ENCODE measurements at places on chromosomes 6 and 20.
A peak's percentile ranks its signal among the peaks of the same experiment; 100 is the strongest.

GRCh38 chr6:26597821-26598220 lies 1.1 kb downstream of the ABT1 start:
- no peak for DNase-seq

DNA sequence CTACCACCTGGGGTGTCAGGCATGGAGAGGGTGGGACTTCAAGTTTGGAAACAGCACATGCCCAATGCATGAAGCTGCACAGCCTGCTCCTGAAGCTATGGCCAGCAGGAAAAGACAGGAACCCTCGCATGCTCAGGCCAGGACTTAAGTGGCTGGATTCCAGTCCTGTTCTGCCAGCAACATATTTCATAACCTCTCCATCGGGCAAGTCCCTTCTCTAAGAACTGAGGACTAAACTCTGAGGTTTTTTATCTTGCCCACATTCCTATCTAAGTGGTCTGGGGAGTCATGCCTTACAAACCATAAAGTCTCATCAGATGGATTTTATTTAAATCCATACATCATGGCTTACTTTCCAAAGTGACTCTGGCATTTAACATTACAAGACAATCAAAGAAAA lies 27.5 kb upstream of the AGPAT4 start:
- no peak for DNase-seq

DNA sequence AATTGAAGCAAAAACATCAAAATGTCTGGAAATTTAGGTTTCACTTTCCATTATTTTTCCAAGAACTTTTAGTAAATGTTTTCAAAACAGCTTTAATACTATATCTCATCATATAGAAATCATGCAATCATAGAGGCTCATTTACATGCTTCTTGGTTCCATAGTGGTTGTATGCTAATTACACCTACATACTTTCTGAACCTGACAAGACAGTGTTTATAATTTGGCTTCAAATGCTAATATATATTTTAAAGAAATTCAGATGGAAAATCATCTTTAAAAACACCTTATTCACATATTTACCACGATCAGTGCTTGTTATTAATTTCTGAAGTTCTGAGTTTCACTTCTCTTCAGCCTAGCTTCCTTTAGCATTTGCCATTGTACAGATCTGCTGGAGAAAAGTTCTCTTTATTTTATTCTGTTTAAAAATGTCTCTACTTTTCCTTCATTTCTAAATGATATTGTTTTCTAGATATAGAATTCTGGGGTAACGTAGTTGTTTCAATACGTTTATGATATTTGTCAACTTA lies 89.9 kb downstream of the PLCB1 start:
- DNase-seq: no peak

DNA sequence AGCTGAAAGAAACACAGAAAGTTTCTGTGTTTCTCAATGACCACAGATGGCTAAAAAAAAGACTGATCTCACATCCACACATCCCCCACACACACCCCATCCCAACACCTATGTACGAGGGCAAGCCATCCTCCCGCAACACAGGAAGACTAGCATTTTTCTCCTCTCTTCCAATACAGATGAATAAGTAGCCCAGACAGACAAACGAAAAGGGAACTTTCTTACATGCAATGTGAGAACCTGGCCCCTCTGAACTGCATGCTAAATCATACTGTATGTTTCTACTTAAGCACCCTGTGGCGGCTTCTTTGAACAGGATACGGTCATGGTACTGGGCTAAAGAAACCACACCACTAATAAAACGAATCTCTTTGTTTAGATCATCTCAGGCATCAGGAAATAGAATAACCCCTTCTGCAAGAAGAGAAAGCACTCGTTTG lies 116.2 kb downstream of the GMDS start:
- DNase-seq: no peak

DNA sequence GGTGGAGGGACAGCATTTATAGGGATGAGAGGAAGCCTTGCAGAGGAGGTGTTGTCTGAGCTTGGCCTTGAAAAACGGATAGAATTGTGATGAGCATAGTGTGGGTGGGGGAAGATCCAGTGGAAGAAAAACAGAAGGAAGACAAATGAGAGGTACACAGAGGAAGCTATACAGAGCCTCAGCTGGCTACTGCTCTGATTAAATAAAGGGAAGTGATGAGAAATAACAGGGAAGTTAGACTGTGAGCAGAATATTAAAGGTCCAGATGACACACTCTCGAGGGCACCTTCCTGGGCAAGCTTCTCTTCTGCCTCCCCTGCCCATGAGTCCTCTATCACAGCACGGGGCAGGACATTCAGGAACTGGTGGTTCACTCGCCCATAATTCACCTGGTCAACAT lies 182.3 kb downstream of the KIF16B start:
- DNase-seq: no peak

- no peak for DNase-seq
These were observed 131.8 kb downstream of the FOXA2 start for GRCh38 chr20:22452442-22453011.

GRCh38 chr20:62359043-62359490 lies 8.0 kb downstream of the LAMA5 start:
- no peak for DNase-seq

DNA sequence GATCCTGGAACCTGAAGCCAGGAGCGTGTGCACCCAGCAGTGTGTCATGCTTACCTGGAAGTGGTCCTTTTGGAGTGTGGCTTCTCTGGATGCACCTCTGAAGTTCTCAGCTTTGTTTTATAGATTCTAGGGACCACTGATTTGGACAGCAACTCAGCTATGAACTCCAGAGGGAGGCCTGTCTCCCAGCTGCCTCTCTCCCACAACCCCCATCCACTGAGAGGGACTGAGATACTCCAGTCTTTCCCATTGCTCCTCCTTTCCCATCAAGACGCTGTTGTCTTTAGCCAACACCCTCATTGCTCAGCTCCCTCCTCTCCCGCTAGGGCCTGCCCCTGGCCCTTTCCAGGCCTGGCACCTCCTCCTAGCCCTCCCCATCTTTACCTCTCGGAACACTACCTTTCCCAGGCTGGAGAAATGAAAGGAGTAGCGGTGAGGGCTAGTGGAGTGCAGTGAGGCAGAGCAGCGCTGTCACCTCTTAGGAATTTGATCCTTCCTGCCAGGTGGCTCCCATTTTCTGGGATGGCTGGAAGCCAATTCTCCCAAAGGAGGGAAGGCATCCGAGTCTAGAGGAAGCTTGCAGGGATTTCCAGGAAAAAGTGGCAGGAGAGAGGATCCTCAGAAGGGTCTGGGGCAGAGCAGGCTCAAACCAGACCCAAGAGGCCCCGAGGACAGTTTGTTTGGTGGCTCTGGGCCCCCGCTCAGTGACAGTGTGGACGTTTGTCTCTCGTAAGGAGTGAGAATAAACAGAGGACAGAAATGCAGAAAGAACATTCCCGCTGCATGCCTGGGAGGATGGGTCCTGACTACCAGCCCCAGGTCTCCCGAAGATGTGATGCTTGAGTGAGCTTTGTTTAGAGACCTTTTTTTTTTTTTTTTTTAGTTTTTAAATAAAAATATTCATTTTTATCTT lies at the start of gene LRRN4:
Gene LRRN4 (minus strand): TSS at position 285 of the 913 bp plus-strand sequence. CDS start 1,261 bp downstream, outside the sequence.
- DNase-seq: no peak

- no peak for DNase-seq
These were observed 45.6 kb downstream of the ARID1B start for GRCh38 chr6:156822747-156823206.

GRCh38 chr6:168628176-168628553 lies 187.2 kb downstream of the SMOC2 start:
- DNase-seq: no peak

GRCh38 chr6:21109391-21110178 lies 484.0 kb upstream of the SOX4 start:
- no peak for DNase-seq

GRCh38 chr6:69791065-69791471 lies 5.7 kb downstream of the LMBRD1 start:
- no peak for DNase-seq

GRCh38 chr6:31575335-31575901 lies at the start of gene TNF:
Gene TNF (plus strand): TSS chr6:31575565. CDS start chr6:31575742, 177 bp downstream.
- peak; percentile 82 for DNase-seq

DNA sequence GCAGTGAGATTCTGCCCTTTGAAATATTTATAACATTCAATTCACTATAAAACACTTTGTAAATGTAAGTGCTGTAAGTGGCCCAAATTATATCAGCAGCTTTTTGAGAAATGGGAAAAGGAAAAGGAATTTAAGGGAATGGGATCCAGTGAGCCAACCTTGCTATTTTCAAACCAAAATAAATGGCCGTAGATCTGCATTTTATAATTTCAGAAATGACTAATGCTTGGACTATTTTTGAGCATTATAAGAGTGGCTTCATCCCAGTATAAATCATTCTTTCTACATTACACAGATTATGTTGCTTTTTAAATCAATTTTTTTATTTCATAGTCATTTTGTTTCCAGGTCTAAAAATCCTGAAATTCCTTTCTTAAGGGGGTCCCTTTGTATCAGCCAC lies 49.2 kb downstream of the ANKRD6 start:
- DNase-seq: no peak

DNA sequence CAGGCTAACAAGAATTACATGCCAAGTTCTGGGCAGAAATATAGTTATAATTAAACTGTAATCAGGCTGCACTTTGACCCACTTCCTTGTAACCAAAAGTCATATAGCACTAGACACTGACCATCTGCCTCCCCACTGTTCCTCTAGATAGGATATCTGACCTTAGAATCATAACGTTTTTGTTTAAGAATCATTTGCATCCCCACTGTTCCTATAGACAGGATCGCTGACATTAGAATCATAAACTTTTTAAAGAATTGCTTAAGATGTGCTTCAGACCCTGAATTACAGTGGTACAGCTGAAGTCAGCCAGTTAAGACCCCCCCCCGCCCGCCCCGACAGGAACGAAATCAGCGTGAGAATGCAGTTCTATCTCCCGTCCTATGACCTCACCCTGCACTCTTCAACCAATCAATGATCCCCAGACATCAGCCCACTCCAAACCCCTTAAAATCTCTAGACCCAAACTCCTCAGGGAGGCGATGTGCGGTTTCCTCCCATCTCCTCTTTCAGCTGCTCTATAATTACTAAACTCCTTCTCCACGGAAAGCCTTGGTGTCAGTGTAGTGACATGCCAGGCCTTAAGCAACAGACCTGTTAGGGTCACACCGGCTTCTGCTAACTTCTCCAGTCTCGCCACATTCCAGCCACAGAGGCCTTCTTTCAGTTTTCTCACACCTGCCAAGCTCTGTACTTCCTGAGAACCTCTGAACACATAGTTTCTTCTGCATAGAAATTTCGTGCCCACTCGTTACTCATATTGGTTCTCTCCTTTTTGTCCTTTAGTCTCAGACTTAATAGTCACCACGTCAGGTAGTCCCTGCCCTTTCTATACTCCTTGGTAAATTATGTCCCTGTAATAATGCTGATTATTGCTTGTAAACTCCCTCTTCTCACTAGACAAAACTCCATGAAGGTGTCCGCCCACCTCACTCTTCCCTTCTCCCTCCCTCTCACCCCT lies 93.5 kb downstream of the DTNBP1 start:
- no peak for DNase-seq

- no peak for DNase-seq
These were observed 5.9 kb upstream of the BCAS1 start for GRCh38 chr20:54076259-54076658.

- DNase-seq: no peak
These were observed 172.0 kb downstream of the SCP2D1 start for GRCh38 chr20:18985551-18985950.

- no peak for DNase-seq
These were observed 54.1 kb downstream of the WASF1 start for GRCh38 chr6:110125361-110125760.

GRCh38 chr6:134195164-134195906 lies 122.6 kb downstream of the SGK1 start:
- DNase-seq: no peak

- DNase-seq: no peak
These were observed 12.6 kb downstream of the LRP11 start for GRCh38 chr6:149851461-149852110.

DNA sequence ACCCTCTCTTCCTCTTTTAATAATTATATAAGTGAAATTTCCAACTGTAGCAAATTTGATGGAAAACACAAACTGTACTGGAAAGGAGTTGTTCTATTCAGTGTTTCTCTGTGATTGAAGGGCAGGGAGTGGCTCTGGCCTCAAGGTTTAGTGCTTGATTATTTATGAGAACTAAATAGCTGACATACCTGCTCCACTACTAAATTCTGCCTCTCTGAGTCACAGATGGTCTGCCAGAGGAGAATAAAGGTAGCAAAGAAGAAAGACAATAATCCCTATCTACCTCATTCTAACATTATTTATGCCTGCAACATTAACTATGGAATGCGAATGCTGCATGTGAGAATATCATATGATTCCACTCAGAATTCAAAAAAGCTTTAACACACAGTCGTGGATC lies 9.3 kb downstream of the BMP5 start:
- no peak for DNase-seq

DNA sequence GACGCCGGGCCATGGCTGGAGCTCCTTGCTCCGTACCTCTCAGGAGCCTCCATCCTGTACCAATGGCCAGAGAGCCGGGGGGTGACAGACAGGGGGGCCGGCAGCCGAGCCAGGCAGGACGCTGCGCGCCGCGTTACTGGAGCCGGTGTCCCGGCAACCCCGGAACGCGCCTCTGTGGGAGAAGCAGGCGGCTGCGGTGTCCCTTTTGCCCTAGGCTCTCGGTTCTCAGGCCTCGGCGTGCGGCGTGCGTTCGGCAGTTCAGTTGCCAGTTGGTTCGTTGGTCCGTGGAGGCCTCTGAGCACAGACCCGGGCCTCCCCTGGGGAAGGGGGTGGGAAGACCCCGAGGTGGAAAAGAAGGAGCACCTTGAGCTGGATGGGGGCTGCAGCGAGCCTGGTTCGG lies at the start of gene SPATS1:
Gene SPATS1 (plus strand): TSS at position 162 of the 400 bp plus-strand sequence. CDS start 446 bp downstream, outside the sequence.
- no peak for DNase-seq

DNA sequence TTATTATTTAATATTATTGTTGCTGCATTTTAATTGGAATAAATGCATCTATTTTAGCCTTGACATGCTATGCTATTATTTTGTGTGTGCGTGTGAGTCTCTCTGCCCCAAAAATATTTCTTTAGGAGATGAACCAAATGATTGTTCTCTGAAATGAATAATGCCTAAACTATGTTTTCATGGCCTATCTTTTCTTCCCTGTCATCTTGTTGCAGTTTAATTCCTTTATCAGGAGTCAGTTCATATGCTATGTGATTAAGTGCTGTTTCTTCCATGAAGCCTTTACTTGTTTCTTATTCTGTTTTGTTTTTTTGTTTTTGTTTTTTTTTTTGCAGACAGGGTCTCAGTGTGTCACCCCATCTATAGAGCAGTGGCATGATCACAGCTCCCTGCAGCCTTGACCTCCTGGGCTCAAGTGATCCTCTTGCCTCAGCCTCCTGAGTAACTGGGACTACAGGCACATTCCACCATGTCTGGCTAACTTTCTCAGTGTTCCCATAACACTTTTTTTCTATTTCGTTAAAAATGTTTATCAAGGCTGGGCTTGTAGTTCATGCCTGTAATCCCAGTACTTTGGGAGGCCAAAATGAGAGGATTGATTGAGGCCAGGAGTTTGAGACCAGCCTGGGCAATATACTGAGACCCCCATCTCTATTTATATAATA lies 25.7 kb downstream of the TPX2 start:
- DNase-seq: no peak
